Stimulated activated CD8-positive, alpha-beta memory T cell treated with anti-CD3 and anti-CD28 coated beads, Interleukin-2, amount 100 ng/mL, for 1 hour (primary cell): ENCODE measurements at places on chromosomes 2 and 18.
A peak's percentile ranks its signal among the peaks of the same experiment; 100 is the strongest.

- DNase-seq = no peak
These were observed 143.9 kb downstream of the GCA start for GRCh38 chr2:162487816-162488215.

GRCh38 chr2:4190548-4190947, 487.2 kb downstream of the DCDC2C start:
- DNase-seq = no peak

DNA sequence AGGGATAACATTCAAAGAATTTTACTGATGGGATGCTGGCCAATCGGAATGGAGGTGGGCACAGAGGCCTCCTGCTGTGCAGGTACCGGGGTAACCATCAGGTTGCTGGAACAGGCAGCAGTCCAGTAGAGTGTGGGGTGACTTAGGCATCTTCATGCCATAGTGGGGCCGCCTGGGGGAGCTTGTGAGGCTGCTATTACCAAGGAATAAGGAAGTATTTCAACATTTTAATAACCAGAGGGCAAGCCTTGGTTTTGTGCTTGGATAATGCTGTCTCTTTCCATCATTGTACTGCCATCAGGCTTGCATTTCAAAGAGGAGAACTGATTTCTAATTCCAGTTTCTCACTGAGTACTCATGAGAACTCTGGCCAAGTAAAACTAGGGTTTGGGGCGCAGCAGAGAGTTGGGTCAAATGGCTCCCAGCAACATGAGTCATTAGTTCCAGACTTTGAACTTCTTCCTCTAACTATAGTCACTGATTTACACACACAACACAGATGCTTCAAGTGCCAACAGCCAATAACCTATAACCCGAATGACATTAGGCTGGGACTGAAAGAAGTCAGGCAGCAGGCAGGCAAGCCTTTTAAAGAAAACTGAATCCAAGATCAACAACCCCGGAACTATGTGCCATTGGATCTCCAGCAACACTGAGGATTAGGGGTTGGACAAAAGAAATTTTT, 56.1 kb upstream of the FHL2 start:
- DNase-seq = no peak

DNA sequence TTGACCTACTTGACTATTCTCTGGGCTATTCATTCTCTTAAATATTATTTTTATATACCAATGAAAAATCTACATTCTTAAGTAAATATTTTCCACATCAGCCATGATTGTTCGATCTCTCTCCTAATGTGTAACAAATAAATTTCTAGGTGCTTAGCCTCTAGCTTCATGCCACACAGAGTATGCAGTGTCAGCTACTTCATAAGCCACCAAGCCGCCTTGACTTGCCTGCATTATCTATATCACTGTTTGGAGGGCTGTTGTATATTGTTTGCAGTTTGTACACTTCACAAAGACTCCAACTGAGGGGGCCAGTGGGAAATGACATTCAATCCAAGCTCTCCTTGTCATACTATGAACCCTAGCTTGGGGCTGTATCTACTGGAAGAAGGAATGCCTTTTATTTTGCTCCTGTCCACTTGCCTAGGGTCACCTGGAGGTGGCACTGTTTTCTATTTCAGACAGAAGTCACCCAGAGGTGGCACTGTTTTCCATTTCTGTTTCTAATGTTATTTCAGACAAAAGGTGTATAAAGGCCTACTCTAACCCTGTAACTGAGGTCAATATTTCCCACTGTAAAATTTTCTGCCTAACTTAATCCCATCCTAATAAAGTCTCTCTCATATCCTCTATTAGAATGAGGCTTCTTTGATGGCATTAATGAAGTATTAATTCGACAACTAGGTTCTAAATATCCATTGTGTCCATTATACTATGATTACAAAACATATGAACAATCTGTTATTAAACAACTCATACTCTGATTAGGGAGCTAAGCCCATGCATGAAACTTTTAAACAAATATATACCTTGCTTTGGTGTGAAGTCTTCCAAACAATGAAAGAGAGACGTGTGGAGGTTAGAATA, 36.4 kb downstream of the COL5A2 start:
- no peak for DNase-seq

DNA sequence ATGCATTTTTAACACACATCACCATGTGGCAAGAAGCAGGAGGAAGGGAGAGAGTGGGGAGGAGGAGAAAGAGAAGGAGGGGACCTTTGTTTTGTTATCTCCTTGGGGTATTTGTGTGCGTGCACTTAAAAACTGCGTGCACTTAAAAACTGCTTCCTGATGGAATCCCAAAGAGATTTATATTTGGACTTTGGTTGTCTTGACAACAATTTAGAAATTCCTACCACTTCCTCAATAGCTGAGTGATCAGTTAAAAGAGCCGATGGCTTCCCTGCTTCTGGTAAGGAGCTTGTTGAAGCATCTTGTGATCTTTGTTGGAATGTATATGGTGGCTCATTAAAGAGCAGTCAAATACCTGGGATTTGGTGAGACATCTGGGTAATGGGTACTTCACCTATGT, 4.5 kb downstream of the RAB31 start:
- no peak for DNase-seq

- DNase-seq = peak; percentile 6
These were observed 276 bp downstream of the NFE2L2 start for GRCh38 chr2:177264209-177264692.

GRCh38 chr2:220144411-220144810, 517.0 kb downstream of the SLC4A3 start:
- no peak for DNase-seq

GRCh38 chr2:48144777-48145176, 238.5 kb upstream of the FBXO11 start:
- no peak for DNase-seq

DNA sequence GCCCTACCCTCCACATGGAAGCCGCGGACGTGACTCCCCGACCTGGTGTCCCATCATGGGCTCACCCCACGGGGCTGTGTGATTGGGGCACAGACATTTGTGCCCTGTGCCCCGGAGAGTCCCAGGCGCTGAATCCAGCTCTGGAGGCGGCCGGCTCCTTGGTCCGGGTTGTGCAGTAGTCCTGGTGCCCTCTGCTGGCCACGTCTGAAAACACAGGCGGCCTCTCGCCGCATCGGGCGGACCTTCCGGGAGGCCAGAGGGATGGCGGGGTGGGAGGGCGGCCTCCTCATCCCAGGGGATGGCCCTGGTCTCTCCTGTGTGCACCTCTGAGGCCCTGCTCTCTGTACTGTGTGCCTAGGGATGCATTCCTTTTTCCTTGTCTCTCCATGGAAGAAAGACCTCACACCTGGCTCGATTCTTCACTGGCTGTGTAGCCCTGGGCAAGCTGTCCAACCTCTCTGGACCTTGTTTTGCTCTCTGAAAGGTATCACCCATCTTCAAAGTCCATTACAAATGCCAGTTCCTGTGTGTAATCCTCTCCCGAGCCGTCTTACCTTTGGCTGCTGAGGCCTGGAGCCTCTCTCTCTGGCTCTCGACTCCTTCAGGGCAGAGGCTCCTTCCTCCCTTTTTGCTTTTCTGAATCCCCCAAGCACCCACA, 27.6 kb downstream of the CELF4 start:
- no peak for DNase-seq
